ENCODE measurements at places on chromosomes 1 and 21.
A peak's percentile ranks its signal among the peaks of the same experiment; 100 is the strongest.

- DNase-seq, result peak; percentile 51
Measured at GRCh38 chr1:167720965-167721616, 691 bp upstream of the MPZL1 start.

GRCh38 chr1:238606896-238607295 is 716.2 kb upstream of the ZP4 start:
- DNase-seq, result peak; percentile 54

- DNase-seq, result no peak
Measured at GRCh38 chr1:202954057-202954745, 3.9 kb downstream of the ADIPOR1 start.

- DNase-seq, result no peak
Measured at GRCh38 chr1:229310833-229311232, 32.0 kb downstream of the CCSAP start.

DNA sequence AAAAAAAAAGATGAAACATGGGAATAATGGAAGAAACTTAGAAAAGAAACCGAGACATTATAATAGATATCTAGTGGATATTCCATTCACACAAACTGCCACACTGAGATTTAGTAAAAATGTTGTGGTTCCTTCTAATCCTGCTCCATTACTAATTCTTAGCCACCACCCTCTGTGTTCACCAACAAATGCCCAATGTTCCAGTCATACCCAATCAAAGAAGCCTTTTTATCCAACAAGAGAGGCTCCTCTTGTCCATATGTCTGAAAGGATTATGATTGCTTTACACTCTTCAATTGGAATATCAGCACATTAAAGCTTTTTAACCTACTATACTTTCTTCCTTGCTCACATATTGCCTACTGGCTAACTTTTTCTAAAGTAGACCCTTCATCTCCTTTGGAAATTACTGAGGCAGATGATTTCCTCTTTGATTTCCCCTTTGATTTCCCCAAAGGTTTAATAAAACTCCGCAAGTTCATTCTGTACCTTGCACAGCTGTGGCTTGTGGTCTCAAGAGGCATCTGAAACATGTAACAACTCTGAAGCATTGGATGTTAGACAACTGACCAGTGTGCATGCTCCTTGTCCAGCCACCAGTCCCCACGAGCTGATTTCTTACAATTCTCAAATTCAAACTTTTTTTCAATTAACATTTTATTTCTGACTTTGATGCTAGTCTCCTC is 305.6 kb upstream of the LYPLAL1 start:
- no peak for DNase-seq

DNA sequence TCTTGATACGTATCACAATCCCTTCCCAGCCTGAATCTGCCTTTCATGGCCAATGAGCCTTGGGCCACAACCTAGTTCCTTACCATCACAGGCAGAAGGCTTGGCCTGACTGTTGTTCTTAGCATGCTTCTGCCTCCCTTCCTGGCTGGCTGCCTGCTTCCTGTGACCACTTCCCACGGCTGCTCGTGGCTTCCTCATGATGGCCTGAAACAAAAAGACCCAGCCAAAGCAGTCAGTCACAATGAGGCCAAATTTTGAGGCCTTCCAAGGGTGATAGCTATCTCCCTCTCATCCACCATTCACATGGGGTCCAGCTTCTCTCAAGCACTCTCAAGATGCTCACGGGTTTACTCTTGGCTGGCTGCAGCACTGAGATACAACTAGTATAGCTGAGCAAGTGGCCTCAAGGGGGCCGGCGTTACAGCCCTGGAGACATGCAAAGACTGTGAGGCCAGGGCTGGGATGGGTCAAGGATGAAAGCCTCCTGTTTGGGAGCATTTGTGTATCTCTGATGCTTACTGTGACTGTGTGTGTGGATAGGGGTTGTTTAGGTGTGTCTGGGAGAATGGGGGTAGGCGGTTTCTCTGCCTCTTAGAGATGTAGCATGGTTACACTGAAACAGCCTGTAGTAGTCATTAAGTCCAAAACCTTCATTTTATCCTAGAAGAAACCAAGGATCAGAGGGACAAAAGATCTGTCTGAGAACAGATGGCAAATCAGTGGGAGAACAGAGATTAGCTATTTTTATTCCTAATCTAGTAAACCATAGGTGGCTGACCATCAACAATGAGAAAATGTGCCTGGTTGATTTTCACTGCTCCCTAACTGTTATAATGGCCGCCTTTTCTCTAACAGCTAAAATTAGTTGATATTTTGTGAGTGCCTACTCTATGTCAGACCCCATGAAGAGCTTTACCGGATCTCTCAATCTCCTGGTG is 5.4 kb upstream of the TOE1 start:
- no peak for DNase-seq

DNA sequence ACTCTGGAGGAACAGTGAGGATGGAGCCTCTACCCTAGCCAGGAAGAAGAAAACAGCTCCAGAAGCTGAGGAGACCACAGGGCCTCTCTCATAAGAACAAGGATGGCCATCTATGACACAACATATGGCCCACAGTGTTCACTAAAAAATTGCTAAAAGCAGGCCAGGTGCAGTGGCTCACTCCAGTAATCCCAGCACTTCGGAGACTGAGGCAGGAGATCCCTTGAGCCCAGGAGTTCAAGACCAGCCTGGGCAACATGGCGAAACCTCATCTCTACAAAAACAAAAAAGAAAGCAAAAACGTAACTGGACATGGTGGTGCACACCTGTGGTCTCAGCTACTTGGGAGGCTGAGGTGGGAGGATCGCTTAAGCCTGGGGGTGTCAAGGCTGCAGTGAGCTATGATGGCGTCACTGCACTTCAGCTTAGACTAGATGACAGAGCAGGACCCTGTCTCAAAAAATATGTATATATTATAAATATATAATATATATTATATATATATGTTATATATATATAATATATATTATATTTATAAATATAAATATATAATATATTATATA is 103.1 kb downstream of the TOMM20 start:
- no peak for DNase-seq

- DNase-seq, result no peak
Measured at GRCh38 chr1:229753764-229754551, 127.9 kb downstream of the URB2 start.

- no peak for DNase-seq
Measured at GRCh38 chr1:200369706-200370105, 40.1 kb downstream of the ZNF281 start.

GRCh38 chr1:65480684-65481405 is 60.4 kb downstream of the LEPR start:
- DNase-seq, result no peak

DNA sequence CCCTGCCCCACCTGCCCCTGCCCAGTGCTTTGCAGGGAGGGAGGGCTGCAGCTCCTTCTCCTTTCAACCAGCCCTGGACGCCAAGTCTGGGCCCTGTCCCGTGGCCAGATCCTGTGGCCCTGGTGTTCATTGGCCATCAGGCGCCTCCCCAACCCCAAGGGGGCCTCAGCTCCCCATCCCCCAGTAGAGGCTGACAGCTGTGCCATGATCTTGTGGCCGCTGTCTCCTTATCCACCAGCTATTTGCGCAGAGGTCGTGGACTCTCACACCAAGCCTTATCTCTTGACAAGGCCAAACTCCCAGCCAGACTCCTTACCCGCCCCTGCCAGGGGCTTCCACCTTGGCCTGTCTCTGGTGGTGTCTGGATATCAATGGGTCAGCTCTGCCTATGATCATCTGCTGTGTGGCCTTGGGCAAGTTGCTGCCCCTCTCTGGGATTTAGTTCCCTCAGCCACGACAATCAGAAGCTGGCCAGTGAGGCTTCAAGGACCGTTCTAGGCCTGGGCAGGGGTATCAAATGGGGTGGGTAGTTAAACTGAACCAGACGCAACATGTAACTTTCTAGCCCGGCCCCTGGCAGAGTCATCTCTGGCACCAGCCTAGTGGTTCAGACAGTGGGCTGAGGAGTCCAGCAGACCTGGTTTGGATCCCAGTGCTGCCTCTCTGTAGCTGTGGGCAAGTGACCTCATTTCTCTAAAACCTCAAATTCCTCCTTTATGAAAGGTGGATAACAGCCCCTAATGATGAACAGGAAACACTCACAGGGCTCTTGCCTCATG is 3.3 kb upstream of the COL8A2 start:
- peak; percentile 53 for DNase-seq

DNA sequence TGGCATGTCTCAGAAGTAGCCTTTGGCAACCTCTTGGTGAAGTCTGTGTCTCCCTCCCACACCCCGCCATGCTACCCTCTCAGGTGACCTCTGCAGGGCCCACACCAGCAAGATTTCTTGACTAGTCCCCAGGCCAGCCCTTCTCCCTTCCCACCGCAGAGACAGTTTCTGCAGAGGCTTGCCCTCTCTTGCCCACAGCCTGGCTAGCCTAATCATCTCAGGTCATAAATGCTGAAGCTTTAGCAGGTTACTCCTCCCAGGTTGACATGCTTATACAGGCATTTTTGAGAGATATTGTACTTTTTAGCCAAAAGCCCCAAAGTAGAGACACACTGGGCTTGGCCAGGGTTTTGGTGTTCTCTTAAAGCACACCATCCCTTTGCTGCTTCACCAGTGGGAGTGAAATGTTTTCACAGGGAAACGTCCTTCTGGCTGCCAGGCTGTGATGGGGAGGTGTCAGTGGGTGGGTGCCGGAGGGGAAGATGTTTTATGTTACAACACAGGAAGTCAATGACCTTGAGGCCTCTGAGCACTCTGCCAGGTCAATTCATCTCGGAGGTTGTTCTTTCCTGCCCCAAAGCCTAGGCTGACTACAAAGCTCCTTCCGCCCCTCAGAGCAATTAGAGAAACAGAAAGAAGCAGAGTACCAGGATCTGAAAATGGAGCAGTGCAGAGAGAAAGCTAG is 58.5 kb downstream of the STYXL2 start:
- DNase-seq, result no peak

DNA sequence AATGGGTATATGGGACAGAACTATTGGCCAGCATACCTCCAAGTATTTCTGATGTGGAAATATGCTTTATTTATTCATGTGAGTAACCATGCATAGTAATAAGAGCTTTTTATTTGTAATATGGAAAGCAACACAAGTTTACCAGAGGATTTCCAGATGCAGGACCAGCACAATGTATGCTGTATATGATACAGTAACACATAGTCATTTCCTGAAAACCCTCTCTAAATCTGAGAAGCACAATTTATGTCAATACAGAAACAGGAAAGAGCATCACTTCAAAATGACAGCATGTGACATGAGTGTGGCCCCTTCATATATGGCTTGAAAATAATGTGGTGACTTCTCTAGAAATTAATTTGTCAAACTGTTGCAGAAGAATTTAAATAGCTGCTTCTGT is 1134.7 kb upstream of the ADGRL2 start:
- no peak for DNase-seq

DNA sequence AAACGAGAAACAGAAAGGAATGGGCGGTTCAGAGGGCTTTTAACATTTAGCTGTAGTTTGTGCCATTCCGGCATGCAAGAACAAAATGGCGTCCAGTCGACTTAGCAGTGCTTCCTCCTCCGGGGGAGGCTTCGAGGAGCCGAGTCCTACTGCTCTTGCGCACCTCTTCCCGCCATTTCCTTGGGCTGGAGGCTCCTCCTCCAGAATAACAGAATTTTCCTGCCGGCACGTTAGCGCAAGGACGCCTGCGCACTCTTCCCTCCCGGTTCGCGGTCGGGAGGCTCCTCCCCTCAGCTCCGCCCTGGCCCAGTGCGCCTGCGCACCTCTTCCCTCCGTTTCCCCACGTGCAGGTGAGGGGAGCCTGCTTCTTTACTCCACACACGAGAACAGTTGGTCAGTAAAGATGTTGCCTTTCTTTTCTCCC is 1.0 kb downstream of the DMRTB1 start:
- DNase-seq, result no peak

GRCh38 chr1:19504796-19505692 is 19.7 kb upstream of the CAPZB start:
- DNase-seq, result peak; percentile 94

DNA sequence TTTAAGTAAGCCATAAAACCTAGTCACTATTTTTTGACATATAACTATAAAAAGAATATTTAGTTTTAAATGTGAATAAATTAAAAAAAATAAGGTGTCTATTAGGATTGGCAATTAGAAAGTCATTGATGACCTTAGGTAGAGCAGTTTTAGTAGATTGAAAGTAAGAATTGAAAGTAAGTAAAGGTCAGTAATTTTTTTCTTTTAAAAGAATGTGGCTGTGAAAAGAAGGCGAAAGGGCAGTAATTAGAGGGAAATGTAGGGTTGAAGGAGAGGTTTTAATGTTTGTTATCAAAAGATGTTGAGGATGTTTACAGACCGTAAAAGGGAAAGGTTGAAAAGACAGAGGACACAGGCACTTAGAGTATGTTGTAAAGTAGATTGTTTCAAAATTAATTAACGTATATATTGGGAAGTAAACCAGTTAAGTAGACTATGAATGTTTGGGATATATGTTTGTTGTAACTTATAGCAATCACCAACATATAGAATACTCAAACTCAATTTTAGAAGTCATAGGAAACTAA is 41.0 kb downstream of the ZFYVE9 start:
- no peak for DNase-seq

DNA sequence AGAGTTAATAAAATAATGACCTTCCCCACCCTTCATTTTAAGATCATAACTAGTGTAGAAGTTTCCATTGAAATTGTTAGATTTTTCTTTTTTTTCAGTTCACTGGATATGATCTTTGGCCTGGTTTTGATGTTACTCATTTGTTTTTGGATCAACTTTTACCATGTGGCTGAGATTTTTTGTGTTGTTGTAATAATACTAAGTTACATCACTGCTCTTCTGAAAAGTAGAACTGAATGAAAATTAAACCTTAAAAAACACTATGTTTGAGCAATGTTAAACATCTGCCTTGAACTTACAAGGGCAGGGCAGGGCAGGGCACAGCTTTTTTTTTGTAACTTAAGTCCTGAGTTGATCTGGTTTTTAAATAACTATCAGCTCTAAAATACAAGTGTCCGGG is 204.8 kb upstream of the ADAMTS5 start:
- DNase-seq, result no peak

- DNase-seq, result no peak
Measured at GRCh38 chr21:31665397-31665796, 5.9 kb downstream of the SOD1 start.

- no peak for DNase-seq
Measured at GRCh38 chr1:54003249-54003646, 14.7 kb downstream of the LDLRAD1 start.

GRCh38 chr1:30755746-30756145 is 1.8 kb downstream of the LAPTM5 start:
- no peak for DNase-seq

DNA sequence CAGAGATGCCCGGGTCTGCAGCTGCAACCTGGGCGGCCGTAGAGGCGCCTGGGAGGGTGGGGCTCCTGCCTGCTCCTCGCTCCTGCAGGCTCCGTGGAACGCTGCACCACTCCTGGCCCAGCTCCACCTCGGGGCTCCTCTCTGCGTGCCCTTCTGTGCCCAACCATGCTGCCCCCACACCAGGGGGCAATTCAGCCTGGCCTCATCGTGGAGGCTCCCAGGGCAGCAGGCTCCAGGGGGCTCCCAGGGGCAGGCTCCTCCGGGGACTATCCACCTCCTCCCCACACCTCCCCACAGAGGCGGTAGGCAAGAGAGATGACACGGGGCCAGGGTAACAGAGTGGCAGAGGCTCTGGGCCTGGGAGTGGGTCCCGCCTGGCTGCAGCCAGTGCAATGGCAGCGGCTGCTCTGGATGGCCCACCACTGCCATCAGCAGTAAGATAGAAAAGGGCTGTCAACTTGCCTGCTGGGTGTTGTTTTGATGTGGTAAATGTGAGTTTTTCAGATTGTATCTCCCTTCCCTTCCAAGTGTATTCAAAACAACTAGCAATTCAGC is 22.4 kb upstream of the LRRC8C start:
- DNase-seq, result no peak

Data from H4 (cell line).